Stimulated activated CD4-positive, alpha-beta T cell treated with anti-CD3 and anti-CD28 coated beads, TNF-alpha, amount 100 ng/mL, for 1 hour (primary cell): ENCODE measurements at places on chromosomes 16 and 17.

DNA sequence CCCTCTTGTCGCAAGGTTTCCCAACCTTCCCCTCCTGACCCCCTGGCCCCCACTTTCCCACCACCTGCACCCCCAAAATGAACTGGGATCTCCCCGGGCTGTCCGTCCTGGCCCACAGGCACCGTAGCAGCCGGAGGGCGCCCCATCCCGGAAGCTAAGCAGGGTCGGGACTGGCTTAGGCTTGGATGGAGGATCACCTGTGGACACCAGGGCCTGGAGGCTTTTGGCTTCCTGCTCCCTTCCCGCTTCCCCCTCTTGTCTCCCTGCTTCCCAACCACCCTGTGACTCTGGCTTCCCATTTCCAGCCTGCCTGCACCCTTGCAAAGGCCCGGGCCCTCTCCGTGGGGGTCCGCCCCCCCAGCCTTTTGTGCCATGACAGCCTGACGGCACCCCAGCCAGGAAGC, 2291.3 kb downstream of the TP53TG3F start:
- DNase-seq: no peak

GRCh38 chr17:57338257-57338914, 82.1 kb downstream of the MSI2 start:
- DNase-seq: no peak

DNA sequence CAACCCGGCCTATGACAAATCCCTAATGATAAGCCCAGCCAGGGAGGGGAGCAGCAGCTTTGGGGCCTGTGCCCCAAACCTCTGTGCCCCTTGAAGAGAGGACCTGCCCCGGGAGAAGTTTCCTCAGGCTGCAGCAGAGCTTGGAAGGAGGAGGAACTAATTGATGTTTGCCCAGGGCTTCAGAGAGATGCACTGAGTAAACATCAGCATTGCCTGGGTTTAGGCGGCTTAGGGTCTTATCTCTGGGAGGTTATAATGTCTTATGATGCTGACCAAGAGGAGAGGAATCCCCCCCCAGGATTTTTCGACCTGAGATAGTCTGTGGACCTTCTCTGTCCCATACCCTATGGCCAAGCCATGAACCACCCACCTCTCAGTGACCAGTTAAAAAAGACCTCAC, 148.7 kb upstream of the SDK2 start:
- no peak for DNase-seq

DNA sequence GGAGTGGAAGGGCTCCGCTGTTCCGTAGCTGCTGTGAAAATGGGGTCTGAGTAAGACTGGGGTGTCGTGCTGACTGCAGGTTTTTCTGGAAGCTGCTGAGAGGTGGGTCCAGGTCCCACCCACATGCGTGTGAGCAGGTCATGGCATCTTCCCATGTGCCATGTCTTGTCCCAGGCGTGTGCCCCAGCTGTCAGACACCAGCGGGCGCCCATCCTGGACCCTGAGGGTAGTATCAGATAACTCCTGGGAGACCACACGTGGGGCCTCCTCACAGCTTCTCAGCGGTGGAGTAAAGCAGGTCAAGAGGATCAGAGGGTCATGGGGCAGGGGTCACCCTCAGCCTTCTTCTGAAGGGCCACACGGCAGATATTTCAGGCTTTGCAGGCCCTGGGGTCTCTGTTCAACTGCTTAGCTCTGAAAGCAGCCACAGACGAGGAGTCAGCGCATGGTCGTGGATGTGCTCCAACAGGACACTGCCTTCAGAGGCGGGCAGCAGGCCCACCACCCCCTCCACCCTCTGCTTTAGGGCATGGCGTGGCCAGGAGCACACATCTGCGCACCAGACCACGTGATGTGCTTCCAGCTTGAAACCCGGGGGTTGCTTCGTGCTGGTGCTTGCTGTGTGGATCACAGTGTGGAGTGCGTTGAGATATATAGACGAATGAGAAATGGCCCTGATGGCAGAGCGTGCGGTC, 68.7 kb downstream of the BANP start:
- DNase-seq: no peak

- no peak for DNase-seq
Observed at GRCh38 chr17:51354936-51355335, 94.6 kb downstream of the UTP18 start.

GRCh38 chr16:27053996-27054395, 12.7 kb upstream of the C16orf82 start:
- DNase-seq: no peak

DNA sequence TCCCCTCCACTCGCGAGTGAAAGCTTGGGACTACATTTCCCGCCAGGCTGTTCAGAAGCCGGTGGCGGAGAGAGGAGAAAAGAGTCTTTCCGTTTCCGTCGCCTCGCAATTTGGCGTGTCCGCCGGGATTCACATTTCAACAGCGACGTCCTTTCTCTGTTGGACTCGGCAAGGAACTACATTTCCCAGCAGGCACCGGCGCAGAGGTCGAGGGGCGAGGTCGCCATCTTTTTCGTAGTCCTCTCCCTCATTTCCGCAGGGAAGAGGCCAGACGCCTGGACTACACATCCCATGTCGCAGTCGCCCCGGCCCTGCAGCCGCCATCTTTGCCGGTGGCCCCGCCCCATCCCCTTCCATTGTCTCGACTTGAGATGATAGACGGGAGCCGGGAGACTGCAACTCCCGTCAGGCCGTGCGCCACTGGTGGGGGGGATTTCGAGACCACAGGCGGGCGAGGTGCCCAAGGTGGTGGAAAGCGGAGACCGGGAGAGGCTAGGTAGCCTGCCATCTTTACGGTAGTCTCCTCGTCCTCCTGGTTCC, 882 bp upstream of the FBXL19 start:
- peak; percentile 99 for DNase-seq

- DNase-seq: no peak
Observed at GRCh38 chr16:82236415-82236814, 66.4 kb upstream of the MPHOSPH6 start.

DNA sequence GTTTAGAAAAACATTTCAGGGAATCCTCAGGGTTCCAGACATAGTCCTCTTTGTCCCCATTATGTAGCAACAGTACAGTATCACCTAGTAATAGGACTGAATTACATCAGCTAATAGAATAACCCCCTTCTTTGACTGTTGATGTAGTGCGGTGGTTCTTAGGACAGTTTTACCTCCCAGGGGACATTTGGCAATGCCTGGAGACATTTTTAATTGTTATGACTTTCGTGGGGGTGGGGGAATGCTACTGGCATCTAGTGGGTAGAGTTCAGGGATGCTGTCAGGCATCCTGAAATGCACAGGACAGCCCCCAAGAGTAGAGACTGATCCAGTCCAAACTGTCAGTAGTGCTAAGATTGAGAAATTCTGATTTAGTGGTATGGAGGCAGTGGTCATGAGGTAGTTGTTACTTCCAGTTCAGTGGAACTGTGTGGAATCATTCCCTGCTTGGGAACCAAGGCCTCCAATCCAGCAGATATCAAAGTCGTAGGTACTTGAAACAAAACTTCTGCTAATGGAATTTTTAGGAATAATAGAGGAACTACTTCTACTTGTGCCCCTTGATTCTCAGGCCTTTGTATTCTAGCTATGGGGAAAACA, 20.3 kb downstream of the NF1 start:
- no peak for DNase-seq

DNA sequence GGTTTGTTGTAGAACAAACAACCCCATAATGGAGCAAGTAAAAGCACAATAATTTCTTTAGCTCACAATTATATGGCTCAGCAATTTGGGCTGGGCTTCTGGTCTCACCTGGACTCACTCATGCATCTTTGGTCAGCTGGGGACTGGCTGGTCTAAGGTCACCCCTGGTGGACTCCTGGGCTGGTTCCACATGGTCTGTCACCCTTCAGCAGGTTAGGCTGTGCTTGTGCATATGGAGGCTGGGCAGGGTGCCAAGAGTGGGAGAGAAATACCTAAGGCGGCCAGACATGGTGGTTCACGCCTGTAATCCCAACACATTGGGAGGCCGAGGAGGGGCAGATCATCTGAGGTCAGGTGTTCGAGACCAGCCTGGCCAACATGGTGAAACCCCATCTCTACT, 27.0 kb upstream of the SMURF2 start:
- no peak for DNase-seq

DNA sequence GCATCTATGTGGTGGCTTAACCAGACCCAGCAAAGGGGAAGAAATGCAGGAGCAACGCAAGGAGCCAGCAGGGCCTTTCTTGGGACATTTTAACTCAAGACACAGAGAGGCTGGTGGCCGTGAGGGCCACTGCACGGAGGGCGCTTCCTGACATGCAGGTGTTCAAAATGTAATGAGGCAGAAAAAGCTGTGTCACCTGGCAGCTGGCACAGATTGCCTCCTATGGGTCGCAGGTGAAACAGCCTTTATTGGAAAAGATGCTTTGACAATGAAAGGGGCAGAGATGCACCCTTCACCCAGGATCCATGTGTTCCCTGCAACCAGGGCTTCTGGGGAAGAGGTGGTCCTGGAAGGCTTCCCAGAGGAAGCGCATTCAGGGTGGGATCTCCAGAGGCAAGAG, 219.3 kb downstream of the XYLT1 start:
- no peak for DNase-seq

- peak; percentile 29 for DNase-seq
Observed at GRCh38 chr17:64736804-64737492, 74.8 kb upstream of the SMURF2 start.

- no peak for DNase-seq
Observed at GRCh38 chr17:1447052-1447451, 9.0 kb downstream of the CRK start.

DNA sequence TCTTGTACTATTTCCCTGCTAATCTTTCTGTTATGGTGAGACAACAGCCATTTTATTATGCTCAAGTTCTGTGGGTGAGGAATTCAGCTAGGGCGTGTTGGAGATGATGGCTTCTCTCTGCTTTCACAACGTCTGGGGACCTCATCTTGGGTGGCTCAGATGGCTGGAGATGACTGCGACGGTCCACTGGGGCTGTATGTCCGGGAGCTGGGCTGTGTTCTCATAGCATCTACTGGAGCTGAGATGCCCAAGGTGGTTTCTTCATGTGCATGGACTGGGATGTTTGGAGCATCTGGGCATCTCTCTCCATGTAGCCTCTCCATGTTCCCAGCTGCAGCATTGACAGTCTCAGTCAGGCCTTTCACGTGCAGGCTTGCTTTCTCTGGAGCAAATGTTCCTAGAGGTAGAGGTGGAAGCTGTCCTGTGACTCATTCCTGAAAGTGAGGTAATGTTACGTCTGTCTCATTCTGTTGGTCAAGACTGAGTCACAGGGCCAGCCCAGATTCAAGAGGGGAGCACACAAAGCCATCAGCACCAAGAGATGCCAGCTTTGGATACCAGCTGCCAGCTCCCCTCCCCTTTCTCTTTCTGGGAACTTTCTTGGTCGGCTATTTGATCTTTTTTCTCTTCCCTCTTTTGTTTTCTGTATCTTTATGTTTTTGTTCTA, 96.2 kb downstream of the RAP1GAP2 start:
- DNase-seq: no peak
